A549 treated with CpdA at 1 μM for 4 hours (cell line): ENCODE measurements at places on chromosomes 2 and 18. TPM values are rescaled to one million over a fixed set of nuclear protein-coding genes. Genes with fewer than 3 reads are reported as not detected.

The ZC3H6 gene
- 0.33 to 0.59 TPM (median 0.44 TPM) in 5 replicates for total RNA-seq

The AFF3 gene
- 0.01 to 0.11 TPM (median 0.02 TPM) in 3 of 5 replicates, not detected in the others for total RNA-seq

The CYP27C1 gene
- 3.3 to 6.2 TPM (median 4.4 TPM) in 5 replicates for total RNA-seq

The TBC1D8 gene
- total RNA-seq: 26.2 to 40.4 TPM (median 35.5 TPM) in 5 replicates

The MOCOS gene
- 2.7 to 4.6 TPM (median 2.7 TPM) in 5 replicates for total RNA-seq

The ALKAL2 gene
- total RNA-seq: not detected in 5 replicates
